ENCODE measurements at places on chromosomes 12 and 14.
A peak's percentile ranks its signal among the peaks of the same experiment; 100 is the strongest.

- no peak for DNase-seq
Measured at GRCh38 chr14:34270361-34270760, 191.7 kb downstream of the SPTSSA start.

- no peak for DNase-seq
Measured at GRCh38 chr14:72387726-72388125, 455.5 kb downstream of the RGS6 start.

GRCh38 chr12:3225796-3226180 lies 148.6 kb downstream of the TSPAN9 start:
- DNase-seq: no peak

GRCh38 chr14:102499401-102500157 lies 10.0 kb downstream of the ANKRD9 start:
- DNase-seq: no peak

- peak; percentile 54 for DNase-seq
Measured at GRCh38 chr12:100199347-100200149, 1.1 kb upstream of the ACTR6 start.

DNA sequence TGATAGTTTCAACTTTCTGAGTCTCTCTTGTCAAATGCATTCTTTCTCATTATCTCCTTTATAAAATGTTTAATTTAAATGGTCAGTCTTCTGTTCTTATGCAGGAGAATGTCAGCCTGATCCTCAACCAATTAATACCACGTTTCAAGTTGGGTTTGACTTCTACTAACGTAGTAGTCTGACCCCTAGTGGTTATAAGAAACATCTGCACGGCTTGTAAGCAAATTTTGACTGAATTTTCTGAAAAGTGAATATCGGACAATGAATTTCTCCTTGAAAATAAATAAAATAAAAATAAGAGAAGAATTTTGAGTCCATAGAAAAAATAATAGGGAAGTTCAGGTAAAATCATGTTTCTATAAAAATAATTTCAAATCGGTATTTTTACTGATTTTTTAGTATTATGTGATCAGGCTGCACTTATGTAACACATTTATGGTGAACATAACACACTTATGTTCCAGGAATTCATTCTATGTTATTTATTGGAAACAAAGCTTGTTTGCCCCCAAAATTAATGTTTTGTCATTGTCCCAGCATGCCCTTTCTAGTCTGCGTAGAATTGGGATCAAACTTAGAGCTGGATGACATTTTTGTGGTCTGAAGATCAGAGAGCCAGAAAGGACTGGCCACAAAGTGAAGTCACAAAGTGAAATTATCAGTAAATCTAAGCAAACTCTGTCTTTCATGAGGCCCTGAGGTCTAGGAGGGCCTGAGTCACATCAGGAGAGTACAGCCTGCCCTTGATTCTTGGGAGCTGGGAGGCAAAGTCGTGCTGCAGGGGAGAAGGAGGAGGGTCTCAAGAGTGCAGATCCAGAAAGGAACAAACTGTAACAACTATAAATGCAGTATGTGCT lies 101.2 kb upstream of the STXBP6 start:
- DNase-seq: peak; percentile 14

- DNase-seq: no peak
Measured at GRCh38 chr14:41972531-41972930, 365.9 kb downstream of the LRFN5 start.

DNA sequence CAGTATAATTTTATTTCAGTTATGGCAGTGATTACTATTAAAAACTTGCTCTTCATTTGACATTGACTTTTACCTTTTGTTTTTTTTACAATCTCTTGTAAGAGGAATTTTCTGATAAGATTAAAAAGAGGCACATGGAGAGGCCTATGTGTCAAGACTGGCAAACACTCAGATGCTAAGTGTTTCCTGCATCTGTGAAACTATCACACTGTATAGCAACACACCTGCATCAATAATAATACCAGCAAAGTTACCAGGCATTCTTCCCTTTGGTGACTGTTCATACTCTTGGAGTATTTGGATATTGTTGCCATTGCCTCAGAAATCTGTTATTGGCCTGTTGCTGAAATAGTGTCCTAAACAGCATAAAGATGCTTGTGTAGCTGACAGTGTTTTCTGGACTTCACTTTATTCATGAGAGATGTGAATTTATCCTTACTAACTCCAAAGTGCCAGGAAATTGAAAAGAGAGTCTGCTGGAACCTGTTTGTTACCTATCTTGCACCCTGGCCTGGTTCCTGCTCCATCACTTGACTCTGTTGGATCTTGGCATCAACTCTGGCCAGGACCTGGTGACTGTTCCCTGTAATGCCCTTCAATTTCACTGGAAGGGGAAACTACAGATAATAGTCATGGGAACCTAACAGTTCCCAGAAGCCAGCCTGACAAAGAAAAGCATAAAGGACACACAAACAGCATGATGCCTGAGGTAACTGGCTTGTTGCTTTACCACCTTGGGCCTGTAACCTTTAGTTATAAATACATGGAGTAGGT lies 19.8 kb downstream of the SLC16A7 start:
- DNase-seq: no peak

- no peak for DNase-seq
Measured at GRCh38 chr12:128726886-128727285, 96.9 kb downstream of the SLC15A4 start.

GRCh38 chr14:56004786-56005185 lies 113.4 kb upstream of the PELI2 start:
- DNase-seq: no peak

GRCh38 chr14:83894568-83894967 lies 1635.4 kb upstream of the FLRT2 start:
- no peak for DNase-seq

GRCh38 chr14:23091294-23092225 lies 3.4 kb downstream of the ACIN1 start:
- no peak for DNase-seq

All from hematopoietic multipotent progenitor cell treated with erythropoietin and hydrocortisone succinate and interleukin-3 and kit ligand, for 17 days (in vitro differentiated cells).